ENCODE measurements at places on chromosomes 1 and 21.

- no peak for DNase-seq
These were observed 96.9 kb downstream of the KCNJ6 start for GRCh38 chr21:37819372-37819771.

GRCh38 chr1:205532996-205533735, 28.7 kb downstream of the CDK18 start:
- no peak for DNase-seq

DNA sequence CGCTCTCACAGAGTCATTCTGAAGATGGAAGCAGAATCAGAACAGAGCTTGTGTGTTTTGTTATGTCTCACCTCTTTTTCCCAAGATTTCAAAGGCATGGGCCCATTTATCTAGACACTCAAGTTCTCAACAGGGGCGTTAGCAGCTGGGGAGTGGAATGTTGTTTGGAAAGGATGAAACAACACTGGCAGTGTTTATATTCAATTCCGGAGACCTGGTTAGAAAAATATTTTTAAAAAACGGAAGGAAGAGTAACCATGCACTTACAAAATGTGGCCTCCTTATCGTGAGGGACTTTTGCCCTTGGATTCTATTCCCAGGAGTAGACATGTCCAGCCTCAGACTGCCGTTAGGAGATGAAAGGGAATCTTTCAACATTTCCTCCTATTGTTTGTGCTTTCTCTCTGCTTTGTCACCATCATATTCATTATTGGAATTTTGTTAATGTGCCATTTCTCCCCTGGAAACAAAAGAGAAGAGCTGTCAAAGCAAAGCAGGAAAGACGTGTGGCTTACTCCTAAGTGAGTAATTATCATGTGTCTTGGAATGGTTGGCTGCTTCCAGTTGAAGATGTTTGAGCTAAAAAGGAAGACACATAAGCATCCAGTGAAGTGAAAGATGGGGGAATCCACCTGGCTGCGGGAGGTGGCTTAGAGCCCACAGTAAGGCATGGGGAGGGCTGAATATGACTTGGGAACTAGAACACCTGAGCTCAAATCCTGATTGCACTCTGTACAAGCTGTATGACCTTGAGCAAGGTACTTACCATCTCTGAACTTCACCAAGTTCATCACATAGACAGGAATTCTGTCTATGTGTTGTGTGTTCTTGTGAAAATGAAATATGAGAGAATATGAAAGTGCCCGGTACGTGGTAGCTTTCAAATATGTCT, 71.7 kb upstream of the JUN start:
- DNase-seq = no peak

GRCh38 chr1:110636149-110636935, 30.2 kb upstream of the KCNA2 start:
- DNase-seq = no peak

GRCh38 chr1:187665483-187665882, 836.7 kb downstream of the PLA2G4A start:
- DNase-seq = no peak

DNA sequence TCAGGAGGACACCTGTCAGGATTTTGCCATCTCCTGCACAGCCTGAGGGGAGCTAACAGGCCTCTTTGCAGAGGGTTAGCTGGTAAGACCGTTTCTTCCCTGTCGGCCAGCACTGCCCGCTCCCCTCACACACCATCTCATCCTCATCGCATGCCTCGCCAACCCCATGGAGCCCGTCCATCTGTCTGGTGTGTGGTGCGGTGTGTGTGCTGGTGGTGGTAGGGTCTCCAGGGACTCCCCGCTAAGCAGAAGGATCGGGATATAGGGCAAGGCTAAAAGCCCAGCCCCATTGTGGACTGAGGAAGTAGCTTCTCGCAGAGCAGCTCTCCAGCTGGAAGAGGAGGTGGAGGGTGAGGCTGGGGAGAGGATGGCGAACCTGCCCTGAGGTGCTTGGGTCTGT, 6.8 kb upstream of the SFN start:
- DNase-seq = no peak

DNA sequence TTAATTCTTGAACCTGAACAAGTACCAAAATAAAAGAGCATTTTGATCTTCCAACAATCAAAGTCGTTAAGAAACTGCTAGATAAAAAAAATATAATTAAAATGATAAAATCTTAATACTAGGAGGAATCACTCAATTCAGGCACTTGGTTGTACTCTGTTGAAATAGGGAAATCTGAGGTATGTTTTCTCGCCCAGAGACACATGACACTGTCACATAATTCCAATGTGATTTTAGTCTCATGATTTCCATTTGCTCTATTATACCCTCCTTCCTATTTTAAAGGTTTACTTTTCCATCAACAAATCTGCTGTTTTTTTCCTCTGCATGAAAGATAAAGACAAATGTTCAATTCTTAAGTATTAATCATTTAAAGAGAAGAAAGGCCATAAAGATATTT, 97.6 kb downstream of the ZZZ3 start:
- DNase-seq = no peak

DNA sequence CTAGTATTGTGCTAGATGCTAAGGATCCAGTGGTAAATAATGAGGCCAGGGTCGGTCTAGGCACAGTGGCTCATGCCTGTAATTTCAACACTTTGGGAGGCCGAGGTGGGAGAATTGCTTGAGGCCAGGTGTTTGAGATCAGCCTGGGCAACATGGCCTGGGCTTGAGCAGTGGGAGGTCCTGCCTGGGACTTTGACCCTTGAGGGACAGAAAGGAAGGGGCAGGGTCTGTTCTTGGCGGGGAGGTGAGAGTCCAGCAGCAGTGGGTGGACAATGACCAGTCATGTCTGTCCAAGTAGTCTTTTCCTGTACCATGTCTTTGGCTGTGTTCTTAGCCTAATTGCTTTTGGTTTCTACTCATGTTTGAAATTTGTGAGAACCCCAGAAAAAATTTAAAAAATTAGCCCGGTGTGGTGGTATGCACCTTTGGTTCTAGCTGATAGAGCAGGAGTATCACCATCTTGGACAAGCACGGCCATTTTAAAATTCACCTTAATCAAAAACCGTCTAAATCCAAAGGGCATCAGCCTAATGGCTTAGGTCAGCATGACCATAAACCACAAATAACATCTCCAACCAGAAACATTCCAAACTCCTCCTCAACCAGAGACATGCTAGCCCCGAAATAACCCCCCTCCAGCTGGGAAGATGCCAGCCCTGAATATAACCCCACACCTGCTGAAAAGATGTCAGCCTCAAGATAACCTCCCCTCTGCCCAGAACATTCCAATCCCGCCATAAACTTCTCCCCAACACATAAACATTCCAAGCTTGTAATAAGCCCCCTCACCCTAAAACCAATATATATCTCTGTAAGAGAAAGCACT, 6.8 kb upstream of the AK2 start:
- DNase-seq = no peak

GRCh38 chr1:197320991-197321531, 53.0 kb downstream of the CRB1 start:
- DNase-seq = no peak

- DNase-seq = no peak
These were observed 4.8 kb downstream of the LMOD1 start for GRCh38 chr1:201941420-201942128.

GRCh38 chr1:210557426-210558077, 228.8 kb downstream of the HHAT start:
- no peak for DNase-seq

- DNase-seq = no peak
These were observed 49.9 kb upstream of the GUCA2A start for GRCh38 chr1:42214447-42214871.

DNA sequence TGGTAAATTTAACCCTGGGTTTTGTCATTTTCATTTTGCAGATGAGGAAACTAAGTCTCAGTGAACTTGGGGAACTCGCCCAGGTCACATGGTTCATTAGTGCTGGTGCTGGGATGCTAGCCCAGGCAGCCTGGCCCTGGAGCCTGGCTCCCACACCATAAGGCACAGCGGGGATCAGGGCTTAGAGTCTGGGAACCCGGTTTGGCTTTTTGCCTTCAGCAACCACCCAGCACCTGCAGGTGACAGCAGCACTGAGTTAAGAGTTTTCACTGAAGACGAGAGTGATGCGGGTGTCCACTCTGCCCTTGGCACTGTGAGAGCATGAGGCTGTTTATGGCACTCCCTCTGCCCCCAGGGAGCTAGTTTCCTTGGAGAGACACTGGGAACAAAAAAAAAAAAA, 18.4 kb upstream of the CD101 start:
- DNase-seq = no peak

DNA sequence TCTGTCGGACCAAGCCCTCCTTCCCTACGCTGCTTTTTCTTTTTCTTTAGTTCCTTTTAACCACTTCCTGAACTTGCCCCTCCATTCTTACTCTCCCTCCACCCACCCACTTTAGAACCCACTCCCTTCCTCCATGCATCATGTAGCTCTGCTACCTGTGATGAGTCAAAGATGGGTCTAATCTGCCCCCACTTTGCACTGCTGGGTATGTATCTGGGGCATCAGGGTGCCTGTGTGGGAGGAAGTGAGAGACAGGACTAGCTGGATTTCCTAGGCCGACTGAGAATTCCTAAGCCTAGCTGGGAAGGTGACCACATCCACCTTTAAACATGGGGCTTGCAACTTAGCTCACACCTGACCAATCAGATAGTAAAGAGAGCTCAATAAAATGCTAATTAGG, 157.7 kb downstream of the SEC16B start:
- DNase-seq = no peak

DNA sequence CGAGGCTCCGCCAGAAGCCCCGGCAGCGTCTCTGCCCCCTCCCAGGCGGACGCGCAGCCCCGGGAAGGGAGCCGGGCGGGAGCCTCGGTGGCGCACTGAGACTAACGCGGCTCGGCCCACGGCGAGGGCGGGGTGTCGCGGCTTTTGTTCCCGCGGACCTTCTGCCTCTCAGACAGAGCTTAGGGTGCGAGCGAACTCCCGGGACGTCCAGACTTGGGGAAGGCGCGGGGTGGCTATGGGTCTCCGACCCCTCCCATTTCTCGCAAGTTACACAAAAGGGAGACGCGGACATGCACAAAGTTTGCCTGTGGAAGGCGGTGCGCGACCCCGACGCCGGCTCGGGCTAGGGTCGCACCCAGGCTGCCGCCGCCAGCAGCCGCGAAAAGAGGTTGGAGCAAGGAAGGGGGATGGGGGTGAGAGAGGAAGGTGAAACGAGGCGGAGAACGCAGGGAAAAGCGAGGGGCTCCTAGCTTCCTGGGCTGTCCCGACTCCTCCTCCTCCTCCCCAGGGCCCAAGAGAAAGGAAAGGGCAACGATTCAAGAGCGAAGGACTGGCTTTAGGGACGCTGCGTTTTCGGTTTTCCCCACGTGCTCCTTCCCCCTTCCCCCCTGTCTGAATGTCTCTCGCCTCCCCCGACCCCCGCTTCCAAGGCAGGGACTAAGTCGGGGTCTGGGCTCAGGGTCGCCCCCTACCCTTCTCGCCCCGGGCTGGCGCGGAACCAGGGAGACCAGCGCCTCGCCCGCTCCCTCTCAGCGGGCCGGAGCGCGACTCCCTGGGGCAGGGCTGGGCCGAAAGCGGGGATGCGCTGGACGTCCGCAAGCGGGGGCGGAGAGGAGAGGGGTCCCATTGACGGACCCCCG, 729 bp downstream of the APP start:
- peak; percentile 12 for DNase-seq

- no peak for DNase-seq
These were observed 65.4 kb downstream of the RPE65 start for GRCh38 chr1:68384321-68384813.

DNA sequence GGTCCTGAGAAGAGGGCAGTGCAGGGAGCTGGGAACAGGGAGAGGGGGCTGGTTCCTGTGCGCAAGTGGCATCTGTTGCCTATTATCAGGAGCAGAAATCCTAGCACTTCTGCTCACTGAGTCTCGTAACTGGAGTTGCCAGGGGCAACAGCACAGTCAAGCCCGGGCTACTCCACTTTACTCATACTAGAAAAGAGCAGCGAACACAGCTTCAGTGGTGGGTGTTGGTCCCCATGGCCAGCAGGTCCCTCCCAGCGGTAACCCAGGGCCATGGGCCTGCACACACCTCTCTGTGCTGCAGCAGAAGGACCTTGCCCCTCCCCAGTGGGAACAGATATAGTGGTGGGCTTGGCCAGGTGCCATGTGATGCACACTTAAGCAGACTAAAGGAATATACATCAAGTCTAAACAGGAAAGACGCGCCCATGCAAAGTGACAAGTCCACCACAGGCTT, 8.5 kb downstream of the PYCR2 start:
- no peak for DNase-seq

DNA sequence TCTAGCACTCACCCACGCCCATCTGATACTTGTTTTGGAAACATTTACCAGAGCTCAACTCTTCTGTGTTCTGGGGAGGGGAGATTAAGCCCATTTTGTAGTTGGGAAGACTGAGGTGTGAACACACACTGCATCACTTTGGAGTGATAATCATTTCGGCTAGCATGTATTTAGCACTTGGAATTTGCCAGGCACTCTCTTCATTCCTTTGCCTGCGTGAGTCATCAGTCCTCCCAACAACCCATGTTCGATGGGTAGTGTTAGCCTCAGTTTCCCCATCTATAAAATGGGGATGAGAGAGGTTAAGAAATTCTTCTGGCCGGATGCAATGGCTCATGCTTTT, 182.8 kb upstream of the TMEM51 start:
- DNase-seq = no peak

DNA sequence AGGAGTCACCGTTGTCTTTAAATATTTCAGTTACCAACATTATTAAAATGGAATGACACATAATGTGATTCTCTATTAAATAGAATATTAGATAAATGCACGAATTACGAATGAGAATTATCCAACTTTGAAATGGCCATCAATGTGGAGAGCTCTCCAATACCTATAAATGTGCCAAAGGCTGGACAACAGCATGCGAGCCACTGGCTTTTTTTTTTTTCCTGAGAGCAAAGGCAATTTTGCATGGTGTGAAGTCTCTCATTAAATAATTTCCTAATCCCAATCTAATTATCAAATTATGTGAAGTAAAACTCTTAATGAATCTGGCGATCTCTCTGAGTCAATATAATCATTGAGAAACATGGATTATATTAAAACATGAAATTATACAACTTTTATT, 113.5 kb downstream of the KCNT2 start:
- no peak for DNase-seq

DNA sequence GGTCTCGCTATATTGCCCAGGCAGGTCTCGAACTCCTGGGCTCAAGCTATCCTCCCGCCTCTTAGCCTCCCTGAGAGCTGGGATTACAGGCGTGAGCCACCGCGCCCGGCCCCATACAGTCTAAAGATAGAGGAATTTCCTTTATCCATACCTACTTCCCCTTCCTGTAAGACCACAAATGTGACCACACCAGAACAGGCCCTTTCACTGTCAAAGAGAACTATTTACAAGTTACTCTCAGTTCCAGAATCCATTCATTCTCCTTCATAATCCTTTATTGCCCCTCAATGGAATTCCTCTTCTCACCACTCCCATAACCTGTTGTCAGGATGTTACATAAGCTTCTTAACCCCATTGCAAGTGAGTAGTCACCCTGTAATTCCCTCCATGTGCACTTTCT, 26.3 kb upstream of the SLC5A9 start:
- no peak for DNase-seq

GRCh38 chr1:20735581-20736111, 3.1 kb upstream of the SH2D5 start:
- no peak for DNase-seq

GRCh38 chr1:59698386-59698785, 116.4 kb upstream of the HOOK1 start:
- DNase-seq = no peak

Measured in activated CD8-positive, alpha-beta memory T cell treated with anti-CD3 and anti-CD28 coated beads for 48 hours (primary cell).